Stimulated activated CD8-positive, alpha-beta memory T cell treated with anti-CD3 and anti-CD28 coated beads, Interleukin-4, amount 100 ng/mL, for 4 hours (primary cell): ENCODE measurements at places on chromosomes 3 and 15.

DNA sequence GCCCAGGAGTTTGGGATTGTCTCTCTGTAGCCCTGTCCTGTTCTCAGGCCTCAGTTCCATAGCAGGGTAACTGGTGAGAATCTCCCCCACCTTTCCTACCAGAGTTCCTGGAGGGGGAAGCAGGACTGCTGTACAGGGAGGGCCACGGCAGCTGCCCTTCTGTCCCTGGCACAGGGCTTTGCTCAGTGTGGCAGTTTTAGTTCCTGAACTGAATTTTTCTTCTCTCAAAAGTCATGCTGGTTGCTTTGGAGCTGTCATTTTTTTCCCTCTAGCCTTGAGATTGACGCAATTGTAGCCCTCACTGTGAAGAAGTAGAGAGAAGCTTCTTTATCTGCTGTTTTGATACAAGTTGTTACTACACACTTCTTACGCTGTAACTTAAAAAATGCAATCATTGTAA lies 55.5 kb downstream of the TPRG1 start:
- no peak for DNase-seq

DNA sequence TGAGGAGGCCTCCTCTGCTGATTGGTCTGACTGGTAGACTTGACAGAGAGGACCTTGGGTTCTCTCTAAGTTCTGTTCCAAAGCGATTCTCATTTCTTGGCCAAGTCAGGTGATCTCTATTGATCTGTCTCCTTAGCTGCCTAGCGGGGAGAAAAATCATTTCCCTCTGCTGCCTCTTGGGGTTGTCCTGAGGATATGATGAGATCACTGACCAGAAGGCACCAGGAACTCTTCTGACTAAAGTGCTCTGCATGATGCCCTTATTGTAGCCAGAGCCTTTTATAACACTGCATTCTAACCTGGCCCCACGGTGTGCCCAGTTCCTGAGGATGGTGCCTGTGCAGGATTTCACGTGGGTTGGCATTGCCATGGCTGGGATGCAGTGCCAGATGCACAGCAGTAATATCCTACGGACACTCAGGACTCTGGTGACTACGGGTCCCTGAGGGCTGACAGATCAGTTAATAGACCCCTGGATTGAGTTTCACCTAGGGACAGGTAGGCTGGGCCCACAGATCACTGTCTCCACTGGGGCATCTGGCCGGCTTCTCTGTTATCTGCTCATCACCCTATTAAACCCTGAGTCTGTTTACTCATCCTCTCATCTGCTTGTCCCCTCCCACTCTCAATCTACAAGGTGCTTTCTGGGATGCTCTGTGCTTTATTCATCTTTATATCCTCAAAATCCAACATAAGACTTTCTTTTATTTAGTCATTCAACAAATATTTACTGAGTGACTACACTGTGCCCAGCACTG lies 3.9 kb upstream of the HEG1 start:
- no peak for DNase-seq

GRCh38 chr3:134885877-134886621 lies 91.0 kb downstream of the EPHB1 start:
- no peak for DNase-seq

DNA sequence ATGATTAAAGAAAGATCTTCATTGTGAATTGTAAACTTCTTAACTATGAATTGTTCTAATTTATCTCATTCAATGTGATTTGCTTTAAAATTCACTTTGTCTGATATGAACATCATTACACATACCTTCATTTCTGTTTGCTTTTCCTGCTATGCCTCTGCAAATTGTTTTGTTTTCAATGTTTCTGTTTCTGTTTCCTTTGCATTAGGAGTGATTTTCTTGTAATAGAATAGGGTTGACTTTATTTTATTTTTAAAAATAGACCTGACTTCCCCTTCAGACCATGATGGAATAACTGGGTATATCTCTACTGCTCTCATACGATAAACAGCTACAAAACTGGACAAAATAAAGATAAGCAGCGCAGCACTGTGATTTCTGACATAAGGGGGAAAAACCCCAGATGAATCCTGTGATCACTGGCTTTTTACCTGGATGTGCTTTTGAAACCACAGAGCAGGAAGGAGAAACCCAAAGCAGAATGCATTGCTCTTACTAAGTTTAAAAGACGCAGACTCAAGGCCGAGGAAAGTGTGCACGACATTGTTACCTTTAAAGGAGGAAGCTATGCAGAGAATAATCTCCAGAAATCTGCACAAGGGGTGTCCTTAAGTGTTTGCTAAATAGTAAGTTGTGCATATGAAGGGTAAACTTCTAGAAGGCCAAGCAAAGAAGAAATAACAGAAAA lies 420.2 kb downstream of the TBC1D5 start:
- no peak for DNase-seq

GRCh38 chr15:93081399-93081798 lies 7.6 kb downstream of the RGMA start:
- DNase-seq = no peak

GRCh38 chr3:152786977-152787681 lies 47.8 kb upstream of the P2RY1 start:
- DNase-seq = no peak

GRCh38 chr3:12839156-12839946 lies 2.0 kb downstream of the RPL32 start:
- no peak for DNase-seq

DNA sequence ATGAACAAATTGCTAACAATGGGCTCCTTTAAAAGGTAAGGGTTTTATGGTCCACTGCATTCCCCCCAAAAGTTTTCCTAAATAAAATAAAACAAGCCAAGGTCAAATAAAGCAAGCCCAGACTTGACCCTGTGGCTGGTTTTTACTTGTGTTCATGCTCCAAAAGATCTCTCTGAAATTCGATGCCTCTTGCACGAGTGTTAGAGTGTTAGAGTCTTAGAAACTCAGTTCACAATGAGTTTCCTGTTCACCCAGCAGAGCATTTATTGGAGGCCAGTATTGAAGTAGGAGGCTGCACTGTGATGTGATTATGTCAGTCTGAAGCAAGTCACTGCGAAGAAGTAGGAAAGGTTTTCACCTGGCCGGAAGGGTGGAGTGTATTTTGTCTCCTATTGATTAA lies 59.9 kb upstream of the LRTM1 start:
- no peak for DNase-seq

DNA sequence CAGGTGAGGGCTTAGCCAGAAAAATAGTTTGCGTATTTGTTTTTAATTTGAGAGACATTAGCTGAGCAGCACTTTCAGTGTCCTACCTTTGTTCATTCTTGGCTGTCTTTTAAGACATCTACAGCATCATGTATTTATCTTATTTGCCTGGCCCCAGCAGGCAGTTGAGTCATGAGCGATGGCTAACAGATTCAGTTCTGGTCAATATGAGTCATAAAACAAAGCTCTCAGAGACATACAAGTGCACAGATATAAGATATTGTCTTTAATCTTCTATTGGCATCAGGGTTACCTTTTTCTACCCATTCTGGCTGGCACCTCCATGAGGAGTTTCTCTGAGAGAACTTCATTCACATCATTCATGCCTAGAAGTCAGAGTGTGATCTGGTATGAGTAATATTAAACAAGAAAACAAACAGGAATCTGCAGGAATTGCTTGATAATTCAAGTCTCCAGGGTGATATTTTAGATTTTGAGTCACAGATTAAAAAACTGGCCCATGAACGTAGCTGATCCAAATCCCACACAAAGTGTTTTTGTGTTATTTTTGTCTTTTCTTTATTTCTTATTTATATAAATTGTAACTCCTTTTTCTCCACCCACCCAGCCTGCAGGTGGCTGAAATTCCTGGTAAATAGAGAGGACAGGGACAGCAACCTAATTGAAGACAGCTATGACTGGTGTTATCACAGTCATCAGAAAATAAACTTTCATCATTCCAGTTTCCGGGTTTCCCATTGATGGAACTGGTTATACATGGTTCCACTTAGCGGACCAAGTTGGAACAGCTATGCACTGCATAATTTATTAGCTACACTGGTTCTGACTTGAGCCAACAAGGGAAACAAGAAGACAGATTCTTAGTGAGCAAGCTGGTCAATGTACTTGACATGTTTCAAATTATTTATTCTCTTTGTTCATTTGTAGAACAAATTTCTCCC lies 47.3 kb downstream of the PLSCR2 start:
- DNase-seq = no peak
